ENCODE measurements at places on chromosomes 4 and X. TPM values are rescaled to one million over a fixed set of nuclear protein-coding genes. Genes with fewer than 3 reads are reported as not detected.

UGDH gene
- 74.9 TPM for total RNA-seq

SMR3B gene
- total RNA-seq = not detected

ATP1B4 gene
- not detected for total RNA-seq

IDUA gene
- 16.3 TPM for total RNA-seq

RBMXL3 gene
- not detected for total RNA-seq

RAB41 gene
- total RNA-seq = not detected

FAM149A gene
- total RNA-seq = 7.9 TPM

TMPRSS11F gene
- not detected for total RNA-seq

FGFBP2 gene
- 6.4 TPM for total RNA-seq

DNA sequence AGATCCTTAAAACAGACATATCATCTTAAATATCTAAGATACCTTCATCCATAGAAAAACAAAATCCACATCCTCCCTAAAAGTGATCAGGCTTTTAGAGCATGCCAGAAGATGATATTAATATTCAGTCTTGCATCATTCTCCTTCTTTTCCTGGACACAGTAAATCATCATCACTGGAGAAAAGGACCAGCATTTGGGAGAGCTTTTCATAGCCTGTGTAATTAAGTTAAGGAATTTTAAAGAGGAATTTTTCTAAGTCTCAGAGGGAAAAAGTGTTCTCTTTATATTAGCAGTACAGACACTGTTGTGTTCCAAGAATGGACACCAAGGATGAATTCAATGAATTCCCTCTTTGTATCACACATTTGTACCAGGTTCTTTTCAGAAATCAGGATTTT lies 696 bp downstream of the SCRG1 start:
- H3K4me1 ChIP-seq = no peaks in the 10 kb centered on the region
- no peak for DNase-seq
- H3K4me3 ChIP-seq = no peak overlapping the region

GRCh38 chrX:20437683-20438082 lies 171.0 kb upstream of the RPS6KA3 start:
- H3K27me3 ChIP-seq = peaks cover 35% of the 10 kb centered on the region
- H3K36me3 ChIP-seq = no peaks in the 10 kb centered on the region
- H3K27ac ChIP-seq = no peak overlapping the region
- no peaks in the 10 kb centered on the region for H3K4me1 ChIP-seq

- no peak overlapping the region for H3K27ac ChIP-seq
- no peaks in the 10 kb centered on the region for H3K4me1 ChIP-seq
- peaks cover 18% of the 10 kb centered on the region for H3K27me3 ChIP-seq
- DNase-seq = peak; percentile 31
Measured at GRCh38 chrX:12741416-12741815, 49.8 kb upstream of the PRPS2 start.

GRCh38 chrX:72126048-72126415 lies 5.7 kb downstream of the RTL5 start:
- no peaks in the 10 kb centered on the region for H3K4me1 ChIP-seq
- no peaks in the 10 kb centered on the region for H3K36me3 ChIP-seq
- no peak overlapping the region for H3K4me3 ChIP-seq
- peak overlapping the region; percentile 34 for H3K27ac ChIP-seq
- DNase-seq = no peak

DNA sequence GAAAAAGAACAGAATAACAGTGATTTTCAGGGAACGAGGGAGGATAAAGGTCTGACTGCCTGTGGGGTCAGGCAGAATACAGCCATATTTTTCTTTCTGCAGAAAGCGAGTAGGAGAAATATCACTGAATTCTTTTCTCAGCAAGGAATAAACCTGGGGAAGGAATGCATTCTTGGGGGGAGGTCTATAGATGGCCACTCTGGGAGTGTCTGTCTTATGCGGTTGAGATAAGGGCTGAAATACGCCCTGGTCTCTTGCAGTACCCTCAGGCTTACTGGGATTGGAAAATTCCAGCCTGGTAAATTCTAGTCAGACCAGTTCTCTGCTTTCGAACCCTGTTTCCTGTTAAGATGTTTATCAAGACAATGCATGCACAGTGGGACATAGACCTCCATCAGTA lies 26.3 kb downstream of the CNGA1 start:
- no peak overlapping the region for H3K4me3 ChIP-seq
- no peak for DNase-seq
- no peaks in the 10 kb centered on the region for H3K36me3 ChIP-seq
- H3K27ac ChIP-seq = no peak overlapping the region
- H3K4me1 ChIP-seq = no peaks in the 10 kb centered on the region

- H3K36me3 ChIP-seq = no peaks in the 10 kb centered on the region
- H3K27me3 ChIP-seq = no peaks in the 10 kb centered on the region
- H3K27ac ChIP-seq = no peak overlapping the region
- H3K4me1 ChIP-seq = no peaks in the 10 kb centered on the region
- DNase-seq = no peak
- no peak overlapping the region for H3K4me3 ChIP-seq
Measured at GRCh38 chr4:38691251-38692008, 27.4 kb downstream of the KLF3 start.

GRCh38 chr4:163395758-163396157 lies 52.1 kb downstream of the NPY5R start:
- H3K4me3 ChIP-seq = peak overlapping the region; percentile 43
- H3K27me3 ChIP-seq = no peaks in the 10 kb centered on the region
- H3K27ac ChIP-seq = no peak overlapping the region
- H3K4me1 ChIP-seq = no peaks in the 10 kb centered on the region

GRCh38 chr4:29805245-29805644 lies 914.9 kb upstream of the PCDH7 start:
- no peak overlapping the region for H3K4me3 ChIP-seq
- no peaks in the 10 kb centered on the region for H3K36me3 ChIP-seq
- H3K4me1 ChIP-seq = no peaks in the 10 kb centered on the region
- no peaks in the 10 kb centered on the region for H3K27me3 ChIP-seq
- no peak for DNase-seq

DNA sequence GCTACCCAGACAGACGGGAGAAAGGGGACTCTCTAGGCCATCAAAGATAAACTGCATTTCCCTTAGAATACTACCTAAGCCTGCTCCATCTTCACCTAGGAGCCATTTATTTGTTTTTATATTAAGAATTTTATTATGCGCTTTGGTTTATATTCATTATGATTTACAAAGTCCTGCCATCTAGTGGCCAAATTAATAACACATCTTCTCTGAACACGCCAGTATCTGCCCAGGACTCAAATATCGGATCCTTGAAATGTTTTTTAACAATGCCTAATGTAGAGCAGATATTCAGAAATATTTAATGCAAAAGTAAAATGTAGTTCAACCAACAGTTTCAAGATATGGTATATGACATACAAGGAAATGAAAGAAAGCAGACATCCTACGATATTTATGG lies 20.8 kb upstream of the PRPS2 start:
- no peak overlapping the region for H3K27ac ChIP-seq
- H3K4me1 ChIP-seq = no peaks in the 10 kb centered on the region
- H3K27me3 ChIP-seq = no peaks in the 10 kb centered on the region
- H3K4me3 ChIP-seq = no peak overlapping the region
- no peaks in the 10 kb centered on the region for H3K36me3 ChIP-seq

DNA sequence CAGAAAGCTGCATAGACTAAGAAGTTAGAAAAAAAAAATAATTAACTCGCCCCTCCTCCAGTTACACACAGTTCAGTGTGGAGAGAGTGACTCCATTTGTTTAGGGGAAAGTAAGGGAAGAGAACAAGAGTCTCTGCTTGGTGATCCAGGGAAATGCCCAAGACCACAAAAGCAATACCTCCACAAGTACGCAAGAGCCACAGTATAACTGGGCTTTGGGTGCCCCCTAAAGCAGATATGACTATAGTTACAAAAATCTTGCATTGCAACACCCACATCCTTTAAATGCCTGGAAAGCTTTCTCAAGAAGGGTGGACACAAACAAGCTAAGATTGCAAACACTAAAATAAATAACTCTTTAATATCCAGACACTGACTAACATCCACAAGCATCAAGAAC lies 164.2 kb upstream of the NRK start:
- H3K27ac ChIP-seq = no peak overlapping the region
- H3K4me3 ChIP-seq = no peak overlapping the region
- H3K4me1 ChIP-seq = no peaks in the 10 kb centered on the region
- no peaks in the 10 kb centered on the region for H3K36me3 ChIP-seq
- no peak for DNase-seq

- no peaks in the 10 kb centered on the region for H3K27me3 ChIP-seq
- DNase-seq = no peak
- H3K4me1 ChIP-seq = no peaks in the 10 kb centered on the region
- H3K4me3 ChIP-seq = no peak overlapping the region
- H3K27ac ChIP-seq = peak overlapping the region; percentile 29
Measured at GRCh38 chr4:57083090-57083489, 27.1 kb downstream of the IGFBP7 start.

DNA sequence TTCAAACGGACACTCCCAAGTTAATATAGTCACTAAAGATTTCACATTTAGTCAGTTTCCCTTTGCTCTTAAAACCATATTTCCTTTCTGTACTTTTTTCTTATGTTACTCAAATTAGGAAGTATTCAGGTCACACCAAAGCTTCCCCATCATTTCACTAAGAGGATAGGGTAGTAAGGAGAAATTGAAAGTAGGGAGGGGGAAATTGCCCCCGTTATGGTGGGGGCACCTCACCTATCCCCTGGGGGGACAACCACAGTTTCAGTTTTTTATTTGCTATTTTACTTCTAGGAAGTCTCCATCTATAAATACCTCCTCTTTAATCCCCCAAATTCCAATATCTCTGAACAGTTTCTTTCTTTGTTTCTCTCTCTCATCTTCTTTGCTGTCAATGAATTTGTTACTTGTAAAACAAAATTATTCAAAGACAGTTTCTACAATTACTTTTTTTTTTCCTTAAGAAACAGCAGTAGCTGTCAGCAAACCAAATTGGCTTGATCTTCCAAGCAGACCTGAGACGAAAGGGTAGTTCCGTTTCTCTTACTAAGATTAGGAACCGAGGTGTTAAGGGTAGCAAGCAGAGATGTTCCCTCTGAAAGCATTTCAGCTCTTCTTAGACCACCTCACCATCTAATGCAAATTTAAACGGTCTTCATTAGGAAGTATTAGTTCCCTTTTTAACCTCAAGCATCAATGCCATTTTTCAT lies 160.2 kb upstream of the KLF3 start:
- H3K4me1 ChIP-seq = no peaks in the 10 kb centered on the region
- H3K4me3 ChIP-seq = no peak overlapping the region
- H3K27ac ChIP-seq = no peak overlapping the region
- no peak for DNase-seq

GRCh38 chrX:7987160-7988012 lies 60.2 kb upstream of the PNPLA4 start:
- no peak for DNase-seq
- no peaks in the 10 kb centered on the region for H3K4me1 ChIP-seq
- no peak overlapping the region for H3K27ac ChIP-seq

DNA sequence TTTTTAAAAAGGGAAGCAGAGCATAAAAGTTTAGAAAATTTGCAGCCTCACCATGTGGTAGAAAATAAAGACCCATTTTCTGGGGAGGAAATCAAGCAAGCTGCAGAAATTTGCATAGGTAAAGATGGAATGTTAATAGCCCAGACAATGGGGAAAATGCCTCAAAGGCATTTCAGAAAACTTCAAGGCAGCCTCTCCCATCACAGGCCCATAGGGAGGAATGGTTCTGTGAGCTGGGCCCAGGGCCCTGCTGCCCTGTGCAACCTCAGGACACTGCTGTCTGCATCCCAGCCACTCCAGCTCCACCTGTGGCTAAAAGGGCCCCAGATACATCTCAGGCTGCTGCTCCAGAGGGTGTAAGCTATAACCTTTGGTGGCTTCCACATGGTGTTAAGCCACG lies 137.9 kb downstream of the INPP4B start:
- no peak for DNase-seq
- H3K4me1 ChIP-seq = no peaks in the 10 kb centered on the region
- no peak overlapping the region for H3K27ac ChIP-seq
- no peaks in the 10 kb centered on the region for H3K27me3 ChIP-seq
- no peaks in the 10 kb centered on the region for H3K36me3 ChIP-seq
- H3K4me3 ChIP-seq = no peak overlapping the region

DNA sequence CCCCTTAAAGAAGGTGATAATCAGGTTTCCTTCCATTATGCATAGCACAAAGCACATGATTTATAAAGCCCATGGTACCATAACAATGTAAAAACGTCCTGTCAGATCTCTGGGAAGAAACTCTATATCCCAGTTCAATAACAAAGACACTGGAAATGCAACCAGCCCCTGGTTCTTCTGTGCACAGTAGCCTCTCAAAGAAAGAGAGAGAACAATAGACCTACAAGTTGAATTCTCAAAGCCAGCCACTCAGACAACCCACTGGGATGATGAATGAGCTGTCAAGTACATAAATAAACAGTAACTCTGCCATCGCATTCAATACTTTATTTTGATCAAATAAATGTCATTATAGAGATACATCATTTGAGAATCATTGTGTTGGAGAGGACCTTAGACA lies 400.1 kb upstream of the CPEB2 start:
- H3K27me3 ChIP-seq = no peaks in the 10 kb centered on the region
- H3K4me3 ChIP-seq = no peak overlapping the region
- H3K27ac ChIP-seq = no peak overlapping the region

- no peak overlapping the region for H3K4me3 ChIP-seq
- no peaks in the 10 kb centered on the region for H3K4me1 ChIP-seq
- H3K36me3 ChIP-seq = no peaks in the 10 kb centered on the region
- no peak overlapping the region for H3K27ac ChIP-seq
Measured at GRCh38 chr4:94926936-94927335, 169.2 kb downstream of the BMPR1B start.

GRCh38 chrX:77434962-77435361 lies 12.2 kb upstream of the FGF16 start:
- H3K36me3 ChIP-seq = no peaks in the 10 kb centered on the region
- no peak overlapping the region for H3K27ac ChIP-seq
- H3K27me3 ChIP-seq = peaks cover 29% of the 10 kb centered on the region
- H3K4me1 ChIP-seq = no peaks in the 10 kb centered on the region
- no peak overlapping the region for H3K4me3 ChIP-seq

GRCh38 chr4:60327651-60328050 lies 872.5 kb upstream of the ADGRL3 start:
- no peak overlapping the region for H3K27ac ChIP-seq
- DNase-seq = no peak
- no peaks in the 10 kb centered on the region for H3K36me3 ChIP-seq
- H3K4me3 ChIP-seq = no peak overlapping the region
- H3K4me1 ChIP-seq = no peaks in the 10 kb centered on the region
- H3K27me3 ChIP-seq = no peaks in the 10 kb centered on the region

DNA sequence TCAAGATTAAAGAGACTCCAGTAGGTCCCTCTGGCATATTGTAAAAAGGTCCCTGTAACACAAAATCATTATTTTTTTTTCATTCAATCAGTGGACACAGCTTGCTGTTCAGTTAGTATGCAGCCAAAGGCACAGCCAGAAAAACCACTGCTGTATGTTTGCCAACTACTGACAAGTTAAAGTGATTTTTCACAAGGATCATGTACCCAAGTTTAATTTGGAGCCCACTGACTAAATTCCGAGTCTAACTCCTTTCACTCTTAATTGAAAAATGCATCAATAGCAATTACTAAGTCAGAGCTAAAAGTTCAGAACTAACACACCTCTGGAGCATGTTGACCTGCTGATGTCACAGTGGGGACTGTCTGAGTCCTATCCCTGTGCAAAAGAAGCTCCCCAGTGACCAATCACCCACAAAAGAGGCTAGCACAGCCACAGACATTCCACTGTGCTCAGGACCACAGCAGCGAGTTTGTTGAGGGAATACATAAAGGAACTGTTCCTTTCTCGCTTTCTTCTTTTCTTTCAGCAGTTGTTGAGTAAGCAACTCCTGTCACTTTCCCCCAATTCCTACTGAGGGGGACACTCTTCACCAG lies 60.4 kb downstream of the STX18 start:
- peak overlapping the region; percentile 15 for H3K27ac ChIP-seq
- no peaks in the 10 kb centered on the region for H3K36me3 ChIP-seq
- H3K4me3 ChIP-seq = no peak overlapping the region
- no peak for DNase-seq
- no peaks in the 10 kb centered on the region for H3K27me3 ChIP-seq

GRCh38 chrX:100076031-100076430 lies 334.0 kb downstream of the PCDH19 start:
- no peak overlapping the region for H3K4me3 ChIP-seq
- no peaks in the 10 kb centered on the region for H3K4me1 ChIP-seq
- no peak for DNase-seq
- no peaks in the 10 kb centered on the region for H3K27me3 ChIP-seq

Data from breast epithelium (tissue), 4 donors.